ENCODE measurements at places on chromosomes 4 and X. TPM values are rescaled to one million over a fixed set of nuclear protein-coding genes. Genes with fewer than 3 reads are reported as not detected.

CTAG2 gene
- not detected for polyA plus RNA-seq

ZNF157 gene
- 0.84 TPM for polyA plus RNA-seq

DDX53 gene
- not detected for polyA plus RNA-seq

NUP62CL gene
- 7.3 TPM for polyA plus RNA-seq

CXCL3 gene
- 1.0 TPM for polyA plus RNA-seq

Data from right lung (tissue), 10 donors.